Adrenal gland (tissue), 19 donors: ENCODE measurements at places on chromosomes 11 and 22.

DNA sequence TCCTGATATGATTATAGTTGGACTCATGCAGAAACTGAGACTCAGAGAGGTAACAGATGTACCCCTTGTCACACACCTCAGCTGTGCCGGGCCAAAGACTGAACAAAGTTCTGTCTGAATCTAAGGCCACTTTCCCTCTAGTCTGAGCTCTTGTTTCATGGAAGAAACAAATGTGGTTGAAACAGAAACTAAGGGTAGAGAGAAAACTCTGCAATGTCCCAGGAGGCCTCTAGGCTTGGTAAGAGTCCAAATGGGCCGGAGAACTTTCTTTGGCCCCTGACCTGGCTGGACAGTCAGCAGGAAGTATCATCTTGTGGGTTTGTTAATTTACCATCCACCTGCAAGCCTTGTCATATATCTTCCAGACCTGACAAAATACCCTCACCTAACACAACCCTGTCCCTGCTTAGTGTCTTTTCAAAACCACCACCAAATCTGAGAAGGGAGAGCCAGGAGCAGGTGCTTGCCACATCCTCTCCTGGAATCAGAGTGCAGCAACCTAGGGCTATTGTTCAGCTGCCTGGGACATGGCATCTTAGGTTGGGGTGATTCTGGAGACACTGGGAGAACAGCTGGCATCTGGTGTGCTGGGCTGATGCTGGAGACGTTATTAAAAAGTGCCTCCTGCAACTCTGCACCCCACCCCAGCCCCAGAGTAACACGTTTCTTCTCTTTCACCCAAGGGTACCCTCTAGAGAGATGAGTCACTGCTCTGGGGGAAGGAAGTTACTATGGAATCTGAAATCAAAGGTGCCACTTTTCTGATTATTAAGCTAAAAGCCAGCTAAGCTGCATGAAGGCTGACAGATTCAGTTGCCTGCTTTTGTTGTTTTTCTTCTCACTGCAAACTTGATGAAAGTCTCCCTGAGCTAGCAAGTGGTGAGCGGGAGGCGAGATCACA, 126.3 kb upstream of the TIMP3 start:
- DNase-seq, result no peak

DNA sequence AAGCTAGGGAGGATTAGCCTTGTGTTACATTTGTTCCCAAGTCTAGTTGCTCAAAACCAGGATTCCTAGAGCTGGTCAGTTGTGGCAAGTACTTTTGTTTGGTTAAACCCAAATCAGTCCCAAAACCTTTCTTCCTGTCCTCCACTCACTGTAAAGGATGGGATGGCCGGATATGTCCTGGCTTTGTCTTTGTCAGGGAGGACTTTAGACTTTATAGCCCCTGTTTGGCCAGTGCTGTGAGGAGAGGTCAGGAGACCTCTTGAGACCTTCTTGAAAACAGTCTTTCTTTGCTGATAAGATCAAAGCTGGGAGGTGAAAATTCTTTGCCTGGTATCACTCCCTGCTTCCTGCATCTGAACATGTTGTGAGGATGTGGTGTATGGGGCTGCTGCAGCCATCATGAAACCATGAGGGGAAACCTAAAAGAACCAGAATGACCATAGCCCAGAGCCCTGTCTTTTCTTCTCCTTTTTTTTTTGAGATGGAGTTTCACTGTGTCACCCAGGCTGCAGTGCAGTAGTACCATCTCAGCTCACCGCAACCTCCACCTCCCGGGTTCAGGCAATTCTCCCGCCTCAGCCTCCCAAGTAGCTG, 43.6 kb upstream of the FTH1 start:
- no peak for DNase-seq

GRCh38 chr11:6604790-6605189, 1.2 kb downstream of the ILK start:
- no peak for DNase-seq

DNA sequence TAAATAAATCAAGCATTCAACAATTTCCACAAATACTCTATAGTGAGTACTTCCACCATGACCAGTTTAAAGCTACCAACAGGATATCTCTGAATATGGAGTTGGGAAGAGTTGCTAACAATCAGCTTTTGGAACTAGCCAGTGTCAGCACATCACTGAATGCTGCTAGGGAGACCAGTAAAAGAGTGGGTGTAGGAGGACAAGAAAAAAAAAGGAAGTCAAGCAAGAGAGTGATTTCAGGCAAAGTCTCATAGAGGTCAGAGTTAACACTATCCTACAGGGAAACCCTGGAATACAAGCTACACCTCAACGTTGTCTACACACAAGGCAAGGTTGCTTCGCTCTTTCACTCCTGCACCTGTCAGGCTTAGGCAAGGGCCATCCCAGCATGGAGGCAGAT, 24.2 kb downstream of the EIF3F start:
- DNase-seq, result peak; percentile 34

DNA sequence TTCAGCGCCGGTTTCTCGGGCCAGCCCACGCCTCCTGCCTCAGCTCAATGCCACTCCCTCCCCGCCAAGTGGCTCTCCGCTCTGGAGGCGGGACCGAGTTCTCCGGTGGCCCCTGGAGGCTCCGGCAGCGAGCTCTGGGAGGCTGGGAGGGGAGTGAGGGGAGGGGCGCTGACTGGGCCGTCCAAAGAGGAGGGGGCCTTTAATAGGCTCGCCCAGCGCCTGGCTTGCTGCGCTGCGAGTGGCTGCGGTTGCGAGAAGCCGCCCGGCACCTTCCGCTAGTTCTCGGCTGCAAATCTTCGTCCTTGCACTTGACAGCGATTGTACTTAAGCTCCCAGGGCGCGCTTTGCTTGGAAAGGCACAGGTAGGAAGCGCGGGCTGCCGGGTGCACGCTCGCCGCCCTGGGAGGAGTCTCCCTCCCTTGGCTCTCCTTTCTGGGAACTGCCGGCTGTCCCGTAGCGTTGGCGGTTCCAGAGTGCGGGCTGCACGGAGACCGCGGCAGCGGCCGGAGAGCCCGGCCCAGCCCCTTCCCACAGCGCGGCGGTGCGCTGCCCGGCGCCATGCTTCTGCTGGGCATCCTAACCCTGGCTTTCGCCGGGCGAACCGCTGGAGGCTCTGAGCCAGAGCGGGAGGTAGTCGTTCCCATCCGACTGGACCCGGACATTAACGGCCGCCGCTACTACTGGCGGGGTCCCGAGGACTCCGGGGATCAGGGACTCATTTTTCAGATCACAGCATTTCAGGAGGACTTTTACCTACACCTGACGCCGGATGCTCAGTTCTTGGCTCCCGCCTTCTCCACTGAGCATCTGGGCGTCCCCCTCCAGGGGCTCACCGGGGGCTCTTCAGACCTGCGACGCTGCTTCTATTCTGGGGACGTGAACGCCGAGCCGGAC, at the start of gene ADAMTS15:
Gene ADAMTS15 (plus strand): TSS at position 230 of the 894 bp plus-strand sequence. CDS start 329 bp downstream, at position 559.
- peak; percentile 64 for DNase-seq

DNA sequence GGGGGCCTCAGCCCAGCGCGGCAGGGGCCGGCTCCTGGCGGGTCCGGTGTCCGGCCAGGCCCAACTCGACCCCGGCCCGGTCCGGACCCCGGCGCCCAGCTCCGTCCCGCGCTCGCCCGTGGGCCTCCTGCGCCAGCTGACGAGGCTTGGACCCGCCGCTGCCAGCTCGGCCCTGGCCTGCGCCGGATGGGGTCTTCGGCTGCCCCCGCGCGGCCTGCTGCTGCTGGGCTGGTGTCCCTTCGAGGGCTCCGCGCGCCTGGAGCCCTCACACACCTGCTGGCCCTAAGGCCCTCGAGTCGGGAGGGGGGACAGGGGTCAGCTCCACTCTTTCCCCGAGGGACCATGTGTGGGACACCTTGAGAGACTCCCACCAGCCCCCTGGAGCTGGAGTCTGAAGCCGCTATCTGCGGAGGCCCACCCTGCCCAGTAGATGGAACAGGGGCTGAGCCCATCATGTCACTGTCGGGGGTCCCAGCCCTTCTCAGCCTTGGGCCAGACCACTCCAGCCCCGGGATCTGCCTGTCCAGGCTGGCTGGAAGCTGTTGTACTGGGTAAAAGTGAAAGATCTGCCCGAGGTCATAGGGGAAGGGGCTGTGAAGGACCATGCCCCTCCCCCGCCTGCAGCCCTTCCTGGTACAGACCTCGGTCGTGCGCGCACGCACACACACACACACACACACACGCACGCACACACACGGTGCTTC, 768 bp upstream of the CDKN1C start:
- no peak for DNase-seq
